Activated naive CD4-positive, alpha-beta T cell treated with anti-CD3 and anti-CD28 coated beads, Interleukin-2, amount 10 ng/mL, durations not matched to agents 7 days and 5 days (primary cell): ENCODE measurements at places on chromosomes 12 and 14.

GRCh38 chr14:81523016-81523415 is 10.6 kb downstream of the SEL1L start:
- DNase-seq, result no peak

DNA sequence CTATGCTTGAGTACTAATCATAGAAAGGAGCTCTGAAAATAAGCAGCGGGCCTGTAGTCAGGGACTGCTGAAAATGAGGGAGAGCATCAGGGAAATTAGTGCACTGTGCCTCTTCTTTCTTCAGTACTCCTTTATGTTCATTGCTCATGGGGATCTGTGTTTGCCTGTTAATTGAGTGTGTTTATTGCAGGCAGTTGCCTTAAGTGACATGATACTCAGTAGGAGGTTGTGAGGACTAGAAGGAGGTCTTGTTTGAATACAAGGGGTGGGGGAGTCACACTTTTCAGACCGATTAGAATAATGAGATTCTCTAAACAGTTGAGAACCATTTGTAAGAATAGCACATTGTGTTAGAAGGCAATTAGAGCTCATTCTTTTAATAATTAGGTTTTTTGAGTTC is 102.6 kb upstream of the SLCO1C1 start:
- no peak for DNase-seq

DNA sequence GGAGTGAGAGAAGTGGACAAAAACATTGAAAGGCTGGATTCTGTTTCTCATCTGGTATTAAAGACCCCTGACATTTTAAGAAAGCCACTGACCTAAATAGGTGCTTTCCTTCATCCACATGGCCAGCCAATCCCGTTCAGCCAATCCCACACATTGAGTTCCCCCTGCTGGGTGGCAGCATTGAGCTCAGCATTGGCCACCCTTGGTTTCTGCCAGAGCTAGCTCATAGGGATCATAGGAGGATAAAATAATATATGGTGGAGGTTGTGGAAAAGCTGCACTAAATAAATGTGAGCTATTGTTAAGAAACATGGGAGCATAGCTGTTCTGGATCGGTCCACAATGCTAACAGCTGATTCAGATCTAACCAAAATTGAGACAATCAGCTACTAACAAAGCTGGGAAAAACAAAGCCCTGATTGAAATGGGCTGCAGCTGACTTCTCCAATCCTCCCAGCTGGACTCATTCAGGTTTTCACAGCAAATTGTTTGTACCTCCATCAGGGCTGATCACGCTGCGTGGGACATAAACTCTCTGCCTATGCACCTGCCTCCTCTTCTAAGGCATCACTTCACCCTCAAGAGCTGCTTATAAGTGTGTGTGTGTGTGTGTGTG is 256.5 kb downstream of the EMP1 start:
- no peak for DNase-seq

- peak; percentile 53 for DNase-seq
These were observed 687 bp downstream of the RAB35 start for GRCh38 chr12:120115692-120116440.

DNA sequence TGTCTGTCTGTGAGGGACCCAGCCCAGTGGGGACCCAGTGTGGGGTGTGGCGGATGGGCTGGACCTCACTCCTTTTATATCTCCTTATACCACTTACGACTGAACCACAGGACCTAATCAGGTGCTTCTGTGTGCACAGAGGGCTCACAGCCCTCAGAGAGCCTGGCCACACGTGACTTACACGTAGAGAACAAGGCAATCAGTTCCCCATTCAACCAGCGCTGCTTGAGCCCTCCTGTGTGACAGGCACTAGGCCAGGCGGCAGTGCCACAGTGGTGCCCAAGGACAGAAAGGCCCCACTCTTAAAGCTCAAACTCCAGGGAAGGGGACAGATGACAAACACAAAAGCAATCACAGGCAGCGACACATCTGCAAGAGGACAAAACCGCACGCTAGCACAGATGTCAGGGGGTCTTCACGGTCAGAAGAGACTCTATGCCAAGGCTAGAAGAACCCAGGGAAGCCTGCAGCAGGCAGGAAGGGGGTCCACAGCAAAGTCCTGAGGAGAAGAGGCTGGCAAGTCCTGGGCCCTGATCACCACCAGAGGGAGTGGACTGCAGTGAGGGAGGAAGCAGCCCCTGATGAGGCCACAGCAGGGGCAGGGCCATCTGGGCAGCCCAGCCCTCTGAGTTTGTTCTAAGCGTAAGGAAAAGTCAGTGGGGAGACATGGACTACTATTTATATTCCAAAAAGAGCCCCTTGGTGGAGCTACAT is 39.3 kb downstream of the SETD3 start:
- DNase-seq, result no peak

GRCh38 chr12:4383304-4383865 is 3.9 kb upstream of the FGF23 start:
- no peak for DNase-seq

DNA sequence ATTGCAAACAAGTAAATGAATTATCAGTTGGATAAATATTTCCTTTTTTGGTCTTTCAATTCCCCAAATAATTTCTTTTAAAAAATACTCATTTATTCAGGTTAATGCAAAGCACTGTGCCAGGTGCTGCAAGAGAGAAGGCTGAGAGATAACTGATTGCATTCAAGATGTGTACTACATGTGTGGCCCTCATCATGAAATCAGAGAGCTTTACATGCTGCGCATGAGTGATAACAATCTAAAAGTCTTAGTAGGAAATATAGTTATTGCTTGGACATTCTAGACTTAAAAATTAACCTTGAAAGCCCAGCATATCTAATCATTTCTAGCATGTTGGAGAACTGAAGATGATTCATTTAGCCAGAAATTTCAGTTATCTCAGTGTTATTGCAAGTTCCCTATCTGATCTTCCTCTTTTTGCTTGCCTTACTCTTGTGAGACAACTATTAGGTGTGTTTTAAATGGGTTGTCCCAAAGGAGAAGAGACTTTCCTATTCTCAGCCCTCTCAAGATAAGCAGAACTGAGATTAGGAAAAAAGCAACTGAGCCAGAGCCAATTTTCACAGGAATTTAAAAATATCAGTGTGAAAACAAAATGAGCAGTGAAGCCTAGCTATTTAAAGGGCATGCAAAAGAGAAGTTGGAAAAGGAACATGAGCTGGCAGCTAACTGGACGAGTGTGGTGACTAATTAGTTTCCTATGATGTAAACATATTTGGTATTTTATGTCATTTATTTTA is 60.9 kb downstream of the PLEKHA5 start:
- DNase-seq, result no peak

GRCh38 chr12:85632390-85632789 is 203.8 kb downstream of the RASSF9 start:
- DNase-seq, result no peak

DNA sequence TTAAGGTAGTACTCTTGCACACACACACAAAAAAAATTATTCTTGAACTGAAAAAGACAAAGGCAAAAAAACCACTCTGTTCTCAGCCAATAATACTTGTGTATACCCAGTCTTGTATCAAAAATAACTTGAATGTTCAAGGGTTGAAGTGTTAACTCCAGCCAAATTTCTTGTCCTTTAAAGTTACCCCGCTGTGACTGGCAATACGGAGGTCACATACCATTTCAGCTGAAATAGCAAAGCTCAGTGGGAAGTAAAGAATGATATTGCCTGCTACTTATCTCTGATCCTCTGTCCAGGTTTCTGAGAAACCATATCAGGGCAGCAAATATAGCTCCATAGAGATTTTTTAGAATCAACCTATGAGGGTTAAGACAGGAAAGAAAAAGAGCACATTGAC is 167.4 kb downstream of the C12orf50 start:
- no peak for DNase-seq

DNA sequence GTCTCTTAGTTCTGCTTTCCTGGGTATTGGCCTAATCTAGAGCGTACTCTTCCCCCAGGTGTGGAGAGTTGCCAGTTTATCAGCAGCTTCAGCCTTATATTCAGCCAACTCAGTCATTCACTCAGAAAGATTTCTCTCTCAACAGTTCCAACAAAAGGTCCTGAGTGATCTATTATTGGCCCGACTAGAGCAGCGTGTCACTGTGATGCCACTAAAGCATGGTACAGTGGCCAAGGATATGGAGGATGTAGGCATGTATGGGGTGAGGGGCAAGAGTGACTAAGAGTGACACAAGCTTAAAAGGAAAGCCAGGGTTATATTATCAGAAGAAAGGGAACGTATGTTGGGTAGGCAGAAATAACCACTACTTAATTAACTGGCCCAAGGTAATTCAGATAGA is 4.8 kb downstream of the NOPCHAP1 start:
- no peak for DNase-seq

GRCh38 chr14:75911883-75912282 is 69.9 kb downstream of the TGFB3 start:
- DNase-seq, result no peak

DNA sequence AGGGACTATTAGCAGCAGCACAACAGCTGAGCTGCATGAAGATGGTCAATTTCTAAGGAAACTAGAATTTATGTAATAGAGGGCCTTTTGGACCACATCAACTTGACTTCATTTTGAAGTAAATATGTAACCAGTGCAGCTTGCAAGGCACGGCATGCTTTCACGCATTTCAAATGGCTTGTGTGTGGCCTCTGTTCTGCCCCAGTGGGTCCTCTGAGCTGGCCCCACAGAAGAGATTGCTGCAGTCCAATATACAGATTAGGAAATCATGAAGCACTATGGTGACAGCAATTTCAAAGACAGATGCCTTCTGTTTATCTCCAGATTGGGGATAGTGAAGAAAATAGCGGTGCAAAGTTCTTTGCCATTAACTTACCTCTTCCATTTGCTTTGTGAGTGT is 101.4 kb downstream of the PDZRN4 start:
- DNase-seq, result no peak

- DNase-seq, result no peak
These were observed 28.5 kb upstream of the GALNT16 start for GRCh38 chr14:69231486-69231885.

GRCh38 chr12:28079539-28079938 is 107.0 kb upstream of the PTHLH start:
- no peak for DNase-seq

DNA sequence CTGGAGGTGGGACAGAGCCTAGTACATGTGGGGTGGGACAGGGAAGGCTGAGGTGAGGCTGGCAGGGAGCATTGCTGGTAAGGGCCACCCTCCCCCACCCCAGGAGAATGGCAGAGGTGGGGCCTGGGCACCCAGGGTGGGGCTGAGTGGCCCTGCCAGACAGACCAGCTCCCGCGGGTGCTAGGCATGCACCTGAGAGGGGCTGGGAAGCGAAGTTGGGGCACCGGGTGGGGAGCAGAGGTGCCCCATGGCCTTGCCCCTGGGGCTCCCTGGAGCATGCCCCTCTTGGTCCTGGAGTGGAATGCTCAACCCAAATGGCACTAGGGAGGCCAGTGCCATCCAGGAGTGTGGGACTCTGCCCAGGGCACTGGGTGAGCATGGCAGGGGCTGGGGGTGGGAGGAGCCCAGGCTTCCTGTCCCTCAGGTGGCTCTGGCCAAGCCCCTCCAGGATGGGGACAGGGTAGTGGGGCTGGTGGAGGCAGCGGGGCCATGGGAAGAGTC is 1.3 kb downstream of the TNFAIP2 start:
- DNase-seq, result no peak

DNA sequence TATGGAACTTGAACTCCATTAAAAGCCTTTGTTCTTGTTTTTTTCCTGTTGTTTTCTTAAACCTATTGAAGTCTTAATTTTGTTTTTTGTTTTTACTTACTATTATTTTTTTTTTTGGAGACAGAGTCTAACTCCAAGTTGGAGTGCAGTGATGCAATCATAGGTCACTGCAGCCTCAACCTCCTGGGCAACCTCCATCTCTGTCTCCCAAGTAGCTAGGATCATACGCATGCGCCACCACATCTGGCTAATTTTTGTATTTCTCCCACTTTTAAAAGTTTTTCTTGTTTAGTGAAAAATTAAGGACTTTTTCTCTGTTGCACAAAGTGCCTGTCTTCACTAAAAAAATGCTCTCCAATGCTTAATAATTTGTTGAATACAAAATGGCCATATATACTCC is 76.2 kb downstream of the SCN8A start:
- DNase-seq, result no peak

GRCh38 chr12:22531205-22531604 is 13.1 kb downstream of the C2CD5 start:
- DNase-seq, result no peak

DNA sequence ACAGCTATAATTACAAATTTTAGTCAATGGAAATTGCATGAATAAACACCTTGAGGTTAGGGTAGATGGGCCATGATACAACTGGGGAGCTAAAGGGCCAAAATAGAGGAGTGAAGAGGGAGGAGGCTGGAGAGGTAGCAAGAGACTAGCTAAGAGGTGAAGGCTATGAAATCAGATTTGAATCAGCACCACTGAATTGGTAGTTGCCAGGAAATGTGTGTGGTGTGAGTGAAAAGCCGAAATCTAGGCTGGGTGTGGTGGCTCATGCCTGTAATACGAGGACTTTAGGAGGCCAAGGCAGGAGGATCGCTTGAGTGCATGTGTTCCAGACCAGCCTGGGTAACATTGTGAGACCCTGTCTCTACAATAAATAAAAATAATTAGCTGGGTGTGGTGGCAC is 22.7 kb downstream of the YY1 start:
- DNase-seq, result no peak

GRCh38 chr12:92722897-92723296 is 20.1 kb downstream of the PLEKHG7 start:
- DNase-seq, result no peak

DNA sequence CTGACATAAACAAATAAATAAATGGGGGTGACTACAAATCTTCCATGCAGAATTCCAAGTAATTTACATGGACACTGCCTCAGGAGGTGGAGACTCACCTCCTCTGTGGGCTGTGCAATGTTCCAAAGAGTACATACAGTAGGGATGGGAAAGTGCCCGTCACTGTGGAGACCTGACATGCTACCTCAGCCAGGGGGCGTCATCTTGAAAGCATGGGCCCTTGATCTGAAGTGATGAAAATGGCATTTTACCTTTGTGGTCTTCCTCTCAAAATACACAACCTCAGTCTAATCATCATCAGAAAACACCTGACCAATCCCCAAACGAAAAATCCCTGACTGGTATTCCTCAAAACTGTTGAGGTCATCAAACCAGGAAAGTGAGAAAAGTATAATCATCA is 48.4 kb downstream of the ANAPC7 start:
- DNase-seq, result peak; percentile 55

GRCh38 chr14:72907886-72908285 is 14.0 kb upstream of the DPF3 start:
- DNase-seq, result no peak

DNA sequence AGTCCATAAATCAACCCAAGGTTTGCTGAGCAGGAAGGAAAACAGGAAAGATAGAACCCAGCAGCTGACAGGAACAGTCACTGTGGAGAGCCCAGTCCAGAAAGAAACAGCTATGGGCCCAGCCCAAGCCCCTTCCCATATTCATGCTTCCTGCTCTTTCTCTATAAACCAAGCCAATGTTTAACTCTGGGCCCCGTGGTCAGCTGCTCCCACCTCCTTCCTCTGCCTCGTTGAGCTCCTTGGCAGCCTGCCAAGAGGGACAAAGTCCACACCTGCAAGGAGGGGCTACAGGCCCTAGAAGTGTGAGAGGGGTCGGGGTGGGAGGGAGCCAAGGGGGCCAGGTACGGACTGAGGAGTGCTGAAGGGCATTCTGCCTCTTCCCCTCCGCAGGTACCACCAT is 10.0 kb downstream of the SLC6A13 start:
- no peak for DNase-seq
